ENCODE measurements at places on chromosomes 3 and 15.

- no peak for DNase-seq
Observed at GRCh38 chr3:151268267-151269235, 9.8 kb downstream of the P2RY14 start.

DNA sequence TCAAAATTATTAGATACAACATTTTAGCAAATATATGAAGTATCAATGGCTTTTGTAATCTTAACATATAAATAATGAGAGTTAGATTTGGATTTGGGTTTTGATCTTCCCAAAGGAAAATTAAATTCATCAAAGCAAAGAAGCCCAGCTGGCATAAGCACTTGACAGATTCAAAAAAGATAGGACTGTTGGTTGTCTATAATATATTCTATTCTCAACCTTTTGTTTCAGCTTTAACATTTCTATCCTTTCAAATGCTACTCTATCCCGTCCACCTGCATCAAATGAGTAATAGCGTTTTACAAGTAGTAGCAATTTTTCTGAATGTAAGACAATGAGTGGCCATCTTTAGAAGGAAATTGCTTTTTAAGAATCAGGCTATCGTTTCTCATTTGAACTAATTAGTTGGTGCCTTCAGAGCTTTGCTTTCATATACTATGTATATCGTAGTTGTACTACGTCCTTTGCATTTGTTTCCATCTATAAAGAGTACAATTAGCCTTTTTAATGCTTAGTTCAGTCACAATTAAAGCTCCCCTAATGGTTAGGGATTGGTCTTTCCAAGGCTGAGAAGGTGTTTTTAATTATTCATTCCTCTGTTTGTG lies 278.0 kb downstream of the UBE2E2 start:
- no peak for DNase-seq

DNA sequence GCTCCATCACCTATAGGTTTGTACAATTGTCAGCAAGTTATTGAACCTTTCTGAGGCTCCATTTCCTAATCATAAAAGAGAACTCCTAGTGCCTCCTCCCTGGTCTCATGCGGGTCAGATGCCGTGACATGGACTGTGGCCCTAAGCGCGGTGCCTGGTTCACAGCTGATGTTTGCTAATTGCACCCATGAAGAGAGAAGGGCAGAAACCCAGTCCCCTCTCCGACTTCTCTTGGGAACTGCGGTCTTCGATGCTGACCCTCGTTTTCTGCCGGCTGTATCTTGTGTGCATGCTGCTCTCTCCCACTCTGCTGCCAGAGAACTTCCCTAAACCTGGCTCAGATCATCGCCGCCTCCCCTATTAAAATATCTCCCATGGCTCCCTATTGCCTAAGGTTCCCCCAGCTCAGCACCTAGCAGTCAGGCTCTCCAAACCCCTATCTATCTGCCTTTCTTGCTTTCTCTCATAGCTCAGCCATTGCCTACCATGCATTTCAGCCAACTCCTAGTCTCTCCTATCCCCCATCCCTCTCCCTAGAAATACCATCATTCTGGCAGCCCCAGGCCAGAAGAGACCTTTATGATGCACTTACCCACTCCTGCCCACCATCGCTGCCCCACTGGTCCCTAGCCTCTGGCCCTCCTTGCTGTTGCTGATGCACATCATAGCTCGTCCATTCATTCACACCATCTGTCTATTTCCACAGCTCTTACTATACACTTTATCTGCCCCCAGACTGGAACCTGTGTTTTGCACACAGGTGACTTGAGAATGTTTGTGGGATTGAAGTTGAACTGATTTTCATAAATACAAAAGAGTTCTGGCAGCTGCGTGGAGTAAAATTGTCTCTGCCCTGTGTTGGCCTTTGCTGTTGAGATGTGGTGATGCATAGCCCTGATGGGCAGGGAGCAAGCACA lies 6.6 kb downstream of the ISG20 start:
- DNase-seq, result no peak

DNA sequence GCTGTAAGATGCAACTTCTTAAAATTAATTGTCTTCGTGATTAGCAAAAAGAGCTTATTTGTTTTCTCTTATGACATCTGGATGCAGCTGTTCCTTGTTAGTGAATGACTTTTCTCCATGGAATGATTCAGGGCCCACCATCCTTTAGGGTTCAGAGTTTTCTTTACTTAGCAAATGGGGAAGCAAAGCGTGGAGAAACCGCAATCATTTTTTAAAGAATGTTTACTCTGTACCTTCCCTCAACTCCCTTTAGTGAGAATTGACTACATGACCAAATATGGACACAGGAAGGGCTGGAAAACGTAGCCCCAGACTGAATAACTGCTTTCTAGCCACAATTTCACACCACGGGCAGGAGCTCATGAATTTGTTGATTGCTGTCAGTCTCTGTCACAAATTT lies 130.1 kb downstream of the EDEM1 start:
- no peak for DNase-seq

DNA sequence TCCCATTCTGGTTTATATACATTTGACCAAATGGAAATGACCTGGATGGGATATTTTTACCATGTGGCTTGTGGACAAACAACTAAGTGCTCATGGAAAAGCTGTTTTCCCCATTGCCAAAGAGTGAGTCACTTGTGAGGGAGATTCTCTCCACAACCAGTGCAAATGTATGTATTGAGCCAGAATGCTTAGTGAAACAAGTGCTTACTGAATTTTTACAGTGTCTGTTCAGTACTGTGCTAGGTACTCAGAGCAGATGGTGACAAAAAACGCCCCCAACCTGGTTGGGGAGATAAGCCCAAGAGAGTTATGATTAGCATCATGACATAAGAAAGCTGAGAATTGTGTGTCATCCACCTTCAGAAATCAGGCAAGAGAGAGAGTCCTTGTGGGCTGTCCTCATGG lies 2.3 kb downstream of the CHP1 start:
- DNase-seq, result no peak

DNA sequence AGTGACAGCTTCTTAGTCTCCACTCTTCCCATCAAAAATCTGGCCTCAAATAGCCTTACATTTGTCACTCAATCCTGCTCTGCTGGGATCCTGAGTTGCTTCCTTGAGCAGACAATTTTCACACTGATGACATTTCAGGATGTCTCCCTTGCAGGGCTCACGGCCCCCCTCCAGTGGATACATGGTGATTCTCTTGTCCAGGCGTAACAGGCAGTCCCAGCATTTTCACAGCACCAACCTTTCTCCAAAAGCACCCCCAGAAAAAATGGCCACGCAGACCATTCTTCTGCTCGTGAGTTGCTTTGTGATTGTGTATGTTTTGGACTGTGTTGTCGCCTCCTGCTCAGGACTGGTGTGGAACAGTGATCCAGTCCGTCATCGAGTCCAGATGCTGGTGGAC lies 47.4 kb upstream of the WNT7A start:
- DNase-seq, result peak; percentile 53

- DNase-seq, result no peak
Observed at GRCh38 chr15:83762367-83762766, 108.4 kb downstream of the ADAMTSL3 start.

DNA sequence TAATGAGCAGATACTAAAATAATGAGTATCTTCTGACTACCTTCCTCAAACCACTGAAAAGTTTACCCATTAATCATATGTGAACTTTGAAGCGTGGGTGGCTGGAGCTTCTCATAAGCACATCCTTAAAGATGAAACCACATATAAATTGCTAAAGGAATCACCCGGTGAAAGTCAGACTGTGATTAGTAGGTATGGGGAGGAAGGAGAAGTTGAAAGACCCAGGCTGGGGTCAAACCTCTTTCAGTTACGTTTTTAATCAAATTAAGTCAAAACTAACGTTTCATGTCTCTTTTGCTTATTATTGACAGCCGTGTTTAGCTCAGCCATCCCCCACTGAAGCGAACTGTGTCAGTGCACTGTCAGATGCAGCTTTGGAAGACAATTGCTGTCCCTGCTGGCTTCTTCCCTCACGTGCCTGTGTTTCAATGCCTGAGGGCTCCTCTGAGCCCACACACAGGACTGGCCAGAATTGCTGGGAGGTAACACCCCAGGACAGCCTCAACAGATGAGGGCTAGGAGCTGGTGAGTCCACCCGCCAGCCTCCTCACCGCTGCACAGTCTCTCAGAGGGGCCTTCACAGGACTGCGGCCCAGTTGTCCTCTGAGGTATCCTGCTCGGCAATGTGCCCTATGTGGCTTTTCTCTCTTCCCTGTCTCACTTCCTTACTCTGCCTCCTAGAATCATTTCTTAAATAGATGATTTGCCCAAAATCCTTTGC lies 29.3 kb upstream of the SH3BP5 start:
- DNase-seq, result peak; percentile 89

Measured in islet precursor cell (in vitro differentiated cells).